ENCODE measurements at places on chromosomes 3 and 15. TPM values are rescaled to one million over a fixed set of nuclear protein-coding genes. Genes with fewer than 3 reads are reported as not detected.

DNA sequence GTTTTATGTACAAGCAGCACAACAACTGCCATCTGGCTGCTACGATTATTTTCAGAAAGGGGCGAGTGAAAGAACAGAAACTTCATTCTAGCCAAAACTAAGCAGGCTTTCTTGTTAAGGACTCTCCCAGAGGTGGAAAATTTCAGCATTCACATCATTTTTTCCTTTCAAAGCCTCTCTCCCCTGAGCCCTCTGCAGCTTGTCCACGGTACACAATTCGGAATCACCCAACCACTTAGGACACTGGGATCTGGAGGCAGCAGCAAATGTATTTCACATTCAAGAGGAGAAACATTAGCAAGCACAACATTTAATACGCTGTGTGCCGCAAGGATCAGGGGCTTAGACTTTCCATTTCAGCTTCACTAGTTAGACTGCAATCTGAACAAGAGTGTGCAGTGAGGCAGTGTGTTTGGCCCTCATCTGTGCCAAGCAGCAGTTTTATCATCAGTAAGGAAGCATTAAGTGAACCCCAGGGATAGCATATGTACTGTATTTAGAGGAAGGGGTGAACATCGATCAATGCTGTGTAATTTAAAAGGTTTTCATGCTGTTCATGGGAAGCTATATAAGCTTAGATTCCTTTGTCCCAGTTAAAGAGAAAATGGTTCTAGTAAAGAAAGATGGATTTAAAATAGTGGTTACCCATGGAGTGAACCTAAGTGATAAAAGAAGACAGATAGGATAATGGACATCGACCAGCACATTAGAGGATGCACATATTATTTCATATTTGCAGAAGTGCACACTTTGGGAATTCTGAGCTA is 504.9 kb downstream of the TBL1XR1 start:
- no peak for DNase-seq

GRCh38 chr3:141773676-141774075 is 10.5 kb downstream of the GRK7 start:
- no peak for DNase-seq

DNA sequence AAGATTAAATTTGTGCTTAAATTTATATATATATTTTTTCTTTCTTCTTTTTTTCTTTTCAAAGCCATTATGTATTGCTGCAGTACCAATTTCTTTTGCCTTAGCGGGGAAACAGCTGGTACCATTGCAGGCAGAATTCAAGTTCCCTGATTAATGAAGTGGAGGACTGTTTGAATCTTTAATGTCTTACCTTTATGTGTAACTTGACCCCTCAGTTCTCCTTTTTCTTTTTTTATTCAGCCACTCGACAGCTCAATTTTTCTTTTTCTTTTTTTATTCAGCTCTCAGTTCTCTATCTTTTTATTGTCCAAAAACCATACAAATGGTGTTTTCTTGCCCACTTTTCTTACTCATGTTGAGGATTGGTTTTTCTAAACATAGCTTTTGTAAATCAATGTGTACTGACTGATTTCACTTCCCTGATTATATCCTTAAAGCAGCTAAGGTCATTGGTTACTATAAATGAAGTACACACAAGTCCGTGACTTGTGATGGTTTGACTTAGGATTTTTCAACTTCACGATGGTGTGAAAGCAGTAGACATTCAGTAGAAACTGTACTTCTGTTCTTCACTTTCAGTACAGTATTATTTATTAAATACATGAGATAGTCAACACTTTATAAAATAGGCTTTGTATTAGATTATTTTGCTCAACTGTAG is 22.8 kb downstream of the ATP2C1 start:
- DNase-seq, result no peak

DNA sequence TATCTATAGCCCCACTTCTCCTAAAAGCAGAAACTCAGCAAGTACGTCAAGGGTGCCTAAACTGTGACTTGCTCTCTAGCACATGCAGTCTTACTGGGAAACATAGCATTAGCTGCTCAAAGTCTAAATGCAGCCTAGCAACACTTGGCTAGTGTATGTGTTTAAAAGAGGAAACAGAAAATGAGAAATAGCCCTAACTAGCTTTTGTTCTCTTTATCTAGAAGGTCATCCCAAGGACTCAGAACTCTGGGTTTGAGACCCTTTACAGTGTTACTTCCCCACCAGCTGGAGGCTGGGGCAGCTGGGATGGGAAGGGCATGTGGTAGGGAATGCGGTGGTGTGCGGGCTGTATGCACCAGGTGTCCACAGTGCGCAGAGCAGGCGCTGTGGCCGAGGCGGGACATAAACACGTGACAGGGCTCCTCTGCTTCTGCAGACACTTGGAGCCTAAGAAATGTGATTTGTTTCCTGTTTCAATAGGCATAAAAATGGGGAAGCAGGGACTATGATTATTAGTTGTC is 13.3 kb downstream of the ETV5 start:
- no peak for DNase-seq

Gene FSTL1
- not detected for polyA plus RNA-seq

Gene ZNF80
- 0.36 TPM for polyA plus RNA-seq

Gene ATP13A5
- polyA plus RNA-seq, result not detected
